ENCODE measurements at places on chromosomes 4 and X. TPM values are rescaled to one million over a fixed set of nuclear protein-coding genes. Genes with fewer than 3 reads are reported as not detected.
A peak's percentile ranks its signal among the peaks of the same experiment; 100 is the strongest.

DNA sequence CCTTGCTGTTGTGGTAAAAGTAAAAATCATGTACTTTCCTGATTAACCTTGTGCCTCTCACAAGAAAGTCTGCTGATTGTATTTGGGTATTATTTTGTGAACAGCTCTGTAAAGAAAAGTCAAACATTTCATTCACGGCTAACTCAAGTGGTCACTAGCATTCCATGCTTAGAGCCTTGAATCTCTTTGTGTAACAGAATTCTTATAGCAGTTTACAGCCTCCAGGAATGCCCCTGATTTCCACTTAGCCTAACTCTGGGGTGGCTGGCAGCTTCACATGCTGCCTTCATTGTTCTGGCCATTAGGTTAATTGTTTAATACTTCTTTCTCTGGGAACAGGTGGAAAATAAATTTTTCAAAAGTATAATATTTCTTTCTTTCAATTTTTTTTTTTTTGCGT, 226.7 kb downstream of the RBMX2 start:
- no peaks in the 10 kb centered on the region for H3K27me3 ChIP-seq
- no peak overlapping the region for H3K4me3 ChIP-seq
- no peak for DNase-seq
- H3K27ac ChIP-seq, result no peak overlapping the region

- no peaks in the 10 kb centered on the region for H3K36me3 ChIP-seq
- DNase-seq, result no peak
- H3K27ac ChIP-seq, result no peak overlapping the region
- H3K27me3 ChIP-seq, result no peaks in the 10 kb centered on the region
- no peaks in the 10 kb centered on the region for H3K4me1 ChIP-seq
- no peak overlapping the region for H3K4me3 ChIP-seq
Observed at GRCh38 chr4:188110741-188111471, 1.5 kb upstream of the TRIML2 start.

GRCh38 chr4:156594624-156595023, 377.0 kb downstream of the PDGFC start:
- no peak overlapping the region for H3K4me3 ChIP-seq
- H3K36me3 ChIP-seq, result no peaks in the 10 kb centered on the region
- DNase-seq, result no peak
- no peaks in the 10 kb centered on the region for H3K27me3 ChIP-seq
- no peak overlapping the region for H3K27ac ChIP-seq

DNA sequence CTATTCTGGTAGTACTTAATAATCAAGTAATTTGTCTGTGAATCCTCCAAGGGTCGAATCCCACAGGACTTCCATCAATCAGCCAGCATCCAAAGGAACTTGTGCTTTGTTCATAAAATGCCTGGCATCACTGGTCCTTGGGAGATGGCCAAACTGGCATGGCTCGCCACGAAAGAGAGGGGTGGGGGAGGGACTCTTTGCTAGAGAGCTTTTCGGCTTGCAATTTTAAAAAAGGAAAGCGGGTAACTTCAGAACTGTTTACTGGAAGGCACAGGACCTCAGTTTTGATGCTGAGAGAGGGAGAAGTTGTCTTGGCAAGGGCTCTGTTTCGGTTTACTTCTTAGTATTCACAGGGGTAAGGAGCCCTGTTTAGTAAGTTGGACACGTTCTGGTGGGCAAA, 79.4 kb upstream of the FHL1 start:
- no peaks in the 10 kb centered on the region for H3K36me3 ChIP-seq
- no peak for DNase-seq
- H3K27me3 ChIP-seq, result peaks cover 70% of the 10 kb centered on the region
- no peak overlapping the region for H3K27ac ChIP-seq
- no peak overlapping the region for H3K4me3 ChIP-seq

The MSX1 gene
- 8.5 TPM for total RNA-seq

The PITX2 gene
- 2.6 TPM for total RNA-seq

DNA sequence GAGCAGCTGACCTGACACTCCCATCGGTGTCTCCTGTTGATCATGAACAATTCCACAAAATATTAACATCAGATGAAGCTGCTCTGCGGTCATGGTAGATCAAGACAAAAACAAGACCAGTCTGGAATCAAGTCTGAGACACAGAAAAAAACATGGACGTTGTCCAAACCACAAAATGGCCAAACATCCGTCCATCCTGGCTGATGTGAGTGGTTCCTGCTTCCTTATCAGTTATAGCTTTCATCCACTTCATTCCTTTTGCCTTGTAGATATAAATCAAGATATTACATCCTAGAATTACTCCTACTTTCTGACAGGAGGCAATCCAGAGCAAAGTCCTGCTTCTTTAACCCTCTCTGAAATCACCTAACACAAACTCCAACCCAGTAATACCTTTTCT, 28.8 kb upstream of the PCSK1N start:
- H3K27me3 ChIP-seq, result no peaks in the 10 kb centered on the region
- no peak overlapping the region for H3K27ac ChIP-seq
- no peak for DNase-seq
- no peaks in the 10 kb centered on the region for H3K36me3 ChIP-seq
- H3K4me3 ChIP-seq, result no peak overlapping the region

The SPATA18 gene
- total RNA-seq, result 8.8 TPM

GRCh38 chr4:113880240-113881028, 99.0 kb downstream of the ARSJ start:
- H3K4me3 ChIP-seq, result no peak overlapping the region
- no peaks in the 10 kb centered on the region for H3K27me3 ChIP-seq
- H3K4me1 ChIP-seq, result no peaks in the 10 kb centered on the region
- no peaks in the 10 kb centered on the region for H3K36me3 ChIP-seq

DNA sequence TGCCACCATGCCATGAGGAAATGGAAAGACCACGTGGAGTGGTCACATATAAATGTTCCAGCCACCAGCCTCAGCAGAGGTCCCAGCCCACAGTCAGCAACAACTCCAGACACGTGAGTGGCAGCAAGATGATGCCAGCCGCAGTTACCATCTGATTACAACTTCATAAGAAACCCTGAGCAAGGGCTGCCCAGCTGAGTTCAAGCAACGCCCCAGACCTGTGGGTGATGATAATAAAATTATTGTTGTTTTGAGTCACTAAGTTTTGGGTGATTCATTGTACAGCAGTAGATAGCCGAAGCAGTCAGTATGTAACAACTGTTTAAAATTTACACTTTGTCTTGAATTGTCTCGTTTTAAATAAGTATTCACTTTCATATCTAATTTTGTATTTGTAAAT, 5.8 kb upstream of the CCNG2 start:
- no peaks in the 10 kb centered on the region for H3K4me1 ChIP-seq
- DNase-seq, result no peak
- no peaks in the 10 kb centered on the region for H3K27me3 ChIP-seq
- H3K36me3 ChIP-seq, result no peaks in the 10 kb centered on the region
- H3K27ac ChIP-seq, result no peak overlapping the region

GRCh38 chr4:188911199-188911598, 772.0 kb downstream of the TRIML1 start:
- H3K27ac ChIP-seq, result no peak overlapping the region
- no peaks in the 10 kb centered on the region for H3K36me3 ChIP-seq
- no peak overlapping the region for H3K4me3 ChIP-seq
- no peak for DNase-seq

GRCh38 chrX:350534-351323, 32.1 kb upstream of the GTPBP6 start:
- no peak overlapping the region for H3K27ac ChIP-seq
- H3K4me3 ChIP-seq, result no peak overlapping the region
- no peaks in the 10 kb centered on the region for H3K27me3 ChIP-seq
- DNase-seq, result no peak
- H3K4me1 ChIP-seq, result no peaks in the 10 kb centered on the region
- H3K36me3 ChIP-seq, result no peaks in the 10 kb centered on the region

- DNase-seq, result no peak
- H3K27ac ChIP-seq, result no peak overlapping the region
- H3K36me3 ChIP-seq, result no peaks in the 10 kb centered on the region
- H3K4me1 ChIP-seq, result no peaks in the 10 kb centered on the region
- H3K4me3 ChIP-seq, result no peak overlapping the region
- H3K27me3 ChIP-seq, result no peaks in the 10 kb centered on the region
Observed at GRCh38 chr4:74092957-74093356, 6.0 kb downstream of the CXCL2 start.

GRCh38 chrX:111511477-111511876, at the start of gene SERTM2:
SERTM2 (plus strand) TSS chrX:111511645; CDS start chrX:111518858, 7,213 bp downstream.
- no peak for DNase-seq
- no peaks in the 10 kb centered on the region for H3K27me3 ChIP-seq
- H3K36me3 ChIP-seq, result no peaks in the 10 kb centered on the region

DNA sequence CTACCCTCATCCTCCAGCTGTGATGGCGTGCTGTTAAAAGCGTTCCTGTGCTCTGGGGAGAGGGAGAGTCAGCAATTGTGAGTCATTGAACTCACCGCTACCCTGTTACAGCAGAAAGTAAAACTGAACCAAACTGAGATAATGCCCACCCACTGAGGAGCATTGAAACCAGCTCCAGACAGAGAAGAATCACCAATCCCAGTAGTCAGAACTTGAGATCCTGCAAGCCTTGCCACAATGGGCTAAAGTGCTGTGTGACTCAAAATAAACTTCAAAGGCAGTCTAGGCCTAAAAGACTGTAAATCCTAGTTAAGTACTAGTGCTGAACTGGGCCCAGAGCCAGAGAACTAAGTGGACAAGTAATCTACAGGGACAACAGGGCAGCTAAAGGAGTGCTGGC, 1394.2 kb upstream of the DIAPH2 start:
- no peaks in the 10 kb centered on the region for H3K36me3 ChIP-seq
- H3K27me3 ChIP-seq, result no peaks in the 10 kb centered on the region
- H3K4me3 ChIP-seq, result no peak overlapping the region

- no peak for DNase-seq
- no peaks in the 10 kb centered on the region for H3K36me3 ChIP-seq
- H3K27ac ChIP-seq, result no peak overlapping the region
- H3K4me3 ChIP-seq, result no peak overlapping the region
- no peaks in the 10 kb centered on the region for H3K4me1 ChIP-seq
- no peaks in the 10 kb centered on the region for H3K27me3 ChIP-seq
Observed at GRCh38 chr4:16100833-16101232, 17.0 kb upstream of the PROM1 start.

The XAGE2 gene
- total RNA-seq, result not detected

The VEGFD gene
- total RNA-seq, result 7.0 TPM

DNA sequence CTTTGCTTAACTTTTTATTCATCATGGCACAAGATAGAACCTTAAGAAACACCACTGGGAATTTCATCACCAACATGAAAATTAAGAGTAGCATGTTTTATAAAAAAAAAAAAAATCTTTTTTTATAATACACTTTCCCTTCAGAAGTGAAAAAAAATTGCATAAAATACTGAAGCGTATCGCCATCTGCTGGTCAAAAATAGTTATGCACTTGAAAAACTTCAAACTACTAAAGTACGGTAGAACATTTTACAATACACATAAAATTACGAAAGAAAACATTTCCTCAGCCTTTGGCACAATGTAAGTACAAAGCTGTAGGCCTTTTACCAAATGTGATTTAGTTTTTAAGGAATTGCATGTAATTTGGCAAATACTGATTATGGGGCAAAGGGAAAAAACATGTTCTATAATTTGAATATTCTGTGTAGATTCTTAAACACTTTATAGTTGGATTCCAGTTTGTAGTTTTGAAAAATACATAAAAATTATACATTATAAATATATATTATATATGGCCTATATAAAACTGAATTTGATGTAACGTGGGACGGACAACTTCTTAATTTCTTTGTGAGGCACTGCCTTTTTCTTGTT, 26.5 kb downstream of the HCCS start:
- H3K27ac ChIP-seq, result no peak overlapping the region
- peaks cover 36% of the 10 kb centered on the region for H3K27me3 ChIP-seq
- H3K4me1 ChIP-seq, result no peaks in the 10 kb centered on the region
- H3K4me3 ChIP-seq, result no peak overlapping the region
- H3K36me3 ChIP-seq, result no peaks in the 10 kb centered on the region

- DNase-seq, result no peak
- H3K27ac ChIP-seq, result no peak overlapping the region
- no peaks in the 10 kb centered on the region for H3K36me3 ChIP-seq
Observed at GRCh38 chrX:149074398-149074797, 430.7 kb downstream of the IDS start.

GRCh38 chr4:52873191-52873590, 11.1 kb downstream of the RASL11B start:
- H3K36me3 ChIP-seq, result no peaks in the 10 kb centered on the region
- peaks cover 8% of the 10 kb centered on the region for H3K4me1 ChIP-seq

GRCh38 chrX:110406822-110407221, 48.2 kb downstream of the RTL9 start:
- H3K4me3 ChIP-seq, result no peak overlapping the region
- no peak overlapping the region for H3K27ac ChIP-seq
- H3K27me3 ChIP-seq, result peaks cover 58% of the 10 kb centered on the region
- H3K36me3 ChIP-seq, result no peaks in the 10 kb centered on the region

- no peak for DNase-seq
- no peaks in the 10 kb centered on the region for H3K27me3 ChIP-seq
- H3K4me1 ChIP-seq, result no peaks in the 10 kb centered on the region
- H3K36me3 ChIP-seq, result no peaks in the 10 kb centered on the region
Observed at GRCh38 chrX:24694825-24695224, 1.1 kb downstream of the POLA1 start.

DNA sequence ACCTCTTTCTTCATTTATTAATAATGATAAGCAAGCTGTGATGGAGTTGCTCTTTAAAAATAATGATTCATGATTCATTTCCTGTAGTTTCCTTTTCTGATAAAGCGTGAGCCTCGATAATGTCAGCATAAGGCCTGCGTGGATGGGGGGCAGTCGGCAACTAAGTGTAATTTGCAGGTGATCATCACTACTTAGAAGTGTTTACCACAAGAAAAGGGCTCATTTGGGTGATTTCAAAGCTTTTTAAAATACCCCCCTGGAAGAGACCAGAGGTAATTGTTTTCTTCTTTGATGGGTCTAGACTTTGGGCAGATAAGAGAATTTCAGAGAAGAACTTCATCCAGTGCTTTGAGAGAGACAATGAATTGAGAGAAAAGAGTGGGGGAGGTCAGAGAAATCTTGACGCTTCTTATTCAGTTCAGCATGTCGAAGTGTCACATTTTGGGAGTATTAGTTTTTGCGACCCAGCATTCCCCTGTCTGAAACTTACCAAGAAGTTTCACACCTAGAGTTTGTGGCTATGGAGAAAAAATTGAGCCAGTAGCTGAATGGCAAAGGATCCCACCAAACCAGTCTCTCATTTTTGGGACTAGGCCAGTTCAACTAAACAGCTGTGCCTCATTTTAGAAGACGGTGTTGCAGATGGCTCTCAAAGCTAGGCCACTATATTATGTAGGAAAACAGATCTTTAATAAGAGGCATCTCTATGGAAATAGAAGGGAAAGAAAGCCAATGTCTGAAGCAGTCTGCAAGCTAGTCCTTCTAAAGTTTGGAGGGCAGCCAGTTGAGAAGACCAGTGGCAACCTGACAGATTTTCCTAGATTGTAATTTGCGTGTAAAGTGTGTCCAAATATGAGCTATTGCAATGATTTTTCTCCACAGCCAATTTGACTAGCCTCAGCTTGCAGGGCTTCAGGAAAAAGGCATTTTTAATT, 171.0 kb upstream of the PPP1R2C start:
- H3K4me3 ChIP-seq, result no peak overlapping the region
- no peaks in the 10 kb centered on the region for H3K27me3 ChIP-seq
- peak overlapping the region; percentile 16 for H3K27ac ChIP-seq
- H3K36me3 ChIP-seq, result no peaks in the 10 kb centered on the region
- no peaks in the 10 kb centered on the region for H3K4me1 ChIP-seq

The CITED1 gene
- 24.6 TPM for total RNA-seq

- H3K27ac ChIP-seq, result no peak overlapping the region
- no peaks in the 10 kb centered on the region for H3K27me3 ChIP-seq
- H3K4me1 ChIP-seq, result no peaks in the 10 kb centered on the region
- no peak overlapping the region for H3K4me3 ChIP-seq
- DNase-seq, result no peak
- H3K36me3 ChIP-seq, result no peaks in the 10 kb centered on the region
Observed at GRCh38 chr4:148515248-148515647, 73.0 kb upstream of the NR3C2 start.

The RNF128 gene
- total RNA-seq, result 1.1 TPM

The NDST3 gene
- total RNA-seq, result not detected

- peaks cover 42% of the 10 kb centered on the region for H3K27me3 ChIP-seq
- no peak overlapping the region for H3K27ac ChIP-seq
- H3K4me1 ChIP-seq, result no peaks in the 10 kb centered on the region
- H3K36me3 ChIP-seq, result no peaks in the 10 kb centered on the region
- DNase-seq, result no peak
Observed at GRCh38 chrX:39506131-39506530, 591.6 kb downstream of the BCOR start.
